ENCODE measurements at places on chromosomes 4 and X.

- no peak for DNase-seq
Observed at GRCh38 chrX:148422526-148422925, 77.9 kb upstream of the AFF2 start.

GRCh38 chrX:108134724-108135123 lies 43.1 kb downstream of the ATG4A start:
- no peak for DNase-seq

DNA sequence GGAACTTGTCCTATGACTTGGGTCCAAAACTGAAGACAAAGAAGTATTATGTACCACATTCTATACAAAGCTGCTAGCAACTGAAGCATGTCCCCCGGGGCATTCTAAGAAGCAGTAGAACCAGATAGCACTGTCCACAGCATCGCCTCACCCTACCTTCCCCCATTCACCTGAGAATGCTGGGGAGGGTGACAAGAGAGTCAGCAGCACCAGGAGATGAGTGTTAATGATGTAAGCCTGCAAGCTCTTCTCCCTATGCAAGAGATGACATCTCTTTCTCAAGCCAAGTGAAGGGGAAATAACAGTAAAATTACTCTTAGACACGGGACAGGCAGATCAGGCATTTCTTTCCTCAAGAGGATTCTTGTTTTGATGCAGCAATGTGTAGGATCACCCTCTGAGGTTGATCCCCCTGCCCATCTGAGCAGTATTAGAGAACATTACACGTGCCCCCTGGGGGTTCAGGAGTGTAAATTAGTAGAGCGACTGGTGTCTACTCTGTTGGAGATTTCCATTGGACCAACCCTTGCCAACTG lies 13.9 kb upstream of the TLR1 start:
- DNase-seq, result no peak

DNA sequence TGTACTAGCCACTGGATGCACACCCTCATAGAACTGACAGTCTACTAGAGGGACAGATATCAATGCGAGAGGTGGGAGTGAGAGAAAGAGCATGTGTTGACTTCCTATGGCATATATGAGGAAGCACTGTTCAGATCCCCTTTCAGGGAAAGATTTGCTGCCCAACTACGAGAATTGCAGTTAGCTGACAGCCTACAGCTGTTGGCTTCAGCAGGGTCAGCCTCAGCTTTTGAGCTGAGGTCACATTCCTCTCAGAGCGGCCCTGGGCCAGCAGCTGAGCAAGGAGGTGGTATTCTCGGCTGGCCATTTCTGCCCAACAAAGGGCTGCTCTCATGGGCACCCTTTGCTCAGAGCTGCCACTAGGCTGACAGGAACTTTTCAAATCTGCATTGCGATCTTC lies 580.2 kb downstream of the MID1IP1 start:
- DNase-seq, result no peak

DNA sequence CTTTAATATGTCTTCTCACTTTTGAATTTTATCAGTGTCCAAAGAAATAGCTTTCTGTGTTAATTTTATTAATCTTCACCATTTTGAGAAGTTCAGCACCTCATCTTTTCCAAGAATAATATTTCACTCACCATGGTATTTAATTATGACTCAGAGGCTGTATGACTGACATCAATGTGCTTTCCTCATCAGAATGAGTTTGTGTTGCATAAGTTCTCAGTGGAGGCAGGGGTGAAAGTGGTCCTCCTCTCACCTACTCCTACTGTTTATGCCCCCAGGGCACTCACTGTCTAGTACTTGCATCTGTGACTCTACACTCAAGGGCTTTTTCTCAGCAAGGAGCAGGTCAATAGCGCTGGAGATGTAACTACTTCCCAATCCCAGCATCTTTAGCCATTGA lies 905.3 kb upstream of the INTU start:
- no peak for DNase-seq

- no peak for DNase-seq
Observed at GRCh38 chr4:108933046-108933445, 170.2 kb upstream of the ETNPPL start.

DNA sequence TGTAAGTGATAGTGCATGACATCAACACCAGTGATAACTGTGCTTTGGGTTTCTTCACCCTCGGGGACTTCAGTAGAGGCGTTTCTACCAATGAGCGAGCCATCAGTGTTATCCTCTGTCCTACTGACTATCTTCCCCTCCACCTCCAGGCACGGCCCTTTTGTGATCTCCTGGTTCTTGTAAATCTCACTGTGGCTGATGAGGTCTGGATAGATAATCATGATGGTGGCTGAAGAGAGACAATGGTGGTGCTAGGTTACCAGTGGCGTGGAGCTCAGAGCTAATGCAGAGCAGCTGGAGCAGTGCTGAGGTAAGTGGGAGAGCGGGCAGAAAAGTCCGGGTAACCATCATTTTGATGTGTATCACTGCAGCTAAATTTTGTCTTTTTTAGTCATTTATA lies 816.6 kb downstream of the GLUD2 start:
- no peak for DNase-seq

DNA sequence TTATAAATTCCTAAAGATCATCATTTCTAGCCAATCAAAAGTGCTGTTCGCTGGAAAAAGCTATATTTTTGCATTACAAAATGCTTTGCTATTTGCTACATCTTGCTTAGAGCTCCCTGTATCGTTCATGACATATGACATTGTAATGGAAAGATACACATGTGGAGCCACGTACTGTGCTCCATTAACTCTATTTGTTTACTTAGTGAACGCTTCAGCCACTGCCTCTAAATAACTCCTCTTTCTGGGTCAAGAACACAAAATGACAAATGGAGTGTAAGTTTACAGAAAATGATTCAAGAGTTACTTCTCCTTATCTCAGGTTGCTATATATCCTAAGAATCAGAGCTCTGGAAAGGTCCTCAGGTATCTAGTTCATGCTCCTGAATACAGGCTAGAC lies 329.1 kb upstream of the SMIM31 start:
- no peak for DNase-seq

DNA sequence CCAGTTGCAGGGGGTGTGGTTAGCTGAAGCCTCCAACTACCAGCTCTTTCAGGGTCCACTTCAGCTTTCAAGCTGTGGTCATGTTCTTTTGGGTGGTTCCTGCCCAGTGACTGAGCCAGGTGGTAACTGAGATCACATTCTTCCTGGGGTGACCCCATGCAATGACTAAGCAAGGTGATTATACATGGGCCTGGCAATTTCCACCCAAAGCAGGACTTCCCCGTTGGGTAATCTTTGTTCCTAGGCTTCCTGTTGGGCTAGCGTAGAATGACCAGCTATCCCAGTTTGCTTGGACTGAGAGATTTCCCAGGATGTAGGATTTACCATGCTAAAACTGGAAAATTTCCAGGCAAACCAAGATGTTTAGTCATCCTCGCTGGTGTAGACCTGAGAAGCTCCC lies 18.4 kb upstream of the MAGEB17 start:
- no peak for DNase-seq
